ENCODE measurements at places on chromosomes 11 and 22.

GRCh38 chr22:27349456-27349855 is 452.1 kb downstream of the MN1 start:
- peak; percentile 6 for DNase-seq

GRCh38 chr22:48473202-48473601 is 1354.5 kb downstream of the BRD1 start:
- no peak for DNase-seq

DNA sequence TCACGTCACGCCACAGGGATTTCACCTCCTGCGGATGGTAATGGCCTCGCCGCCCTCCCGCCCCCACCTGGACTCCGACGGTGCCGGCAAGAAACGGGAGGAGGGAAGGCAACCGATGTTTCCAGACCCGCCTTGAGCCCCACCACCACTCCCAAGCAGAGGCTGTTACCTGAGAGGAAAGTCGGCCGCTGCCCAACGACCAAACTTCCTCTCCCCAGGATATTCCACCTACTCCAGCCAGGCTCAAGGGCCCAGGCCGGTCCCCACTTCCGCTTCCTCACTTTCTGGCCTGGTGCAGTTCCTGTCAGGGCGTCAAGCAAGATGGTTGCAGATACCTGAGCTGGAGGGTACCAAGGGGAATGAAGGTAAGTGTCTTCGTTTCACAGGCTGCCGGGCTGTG is at the start of gene ENTHD1:
Gene ENTHD1, minus strand, starts transcription at position 235 of the 400 bp plus-strand sequence. CDS start 6,012 bp downstream, outside the sequence.
- no peak for DNase-seq

GRCh38 chr11:298406-299065 is 790 bp downstream of the IFITM5 start:
- DNase-seq: no peak

- no peak for DNase-seq
Observed at GRCh38 chr11:1209371-1210057, 13.4 kb upstream of the MUC5B start.

GRCh38 chr11:69106031-69106811 is 49.5 kb upstream of the SMIM38 start:
- no peak for DNase-seq

Measured in epithelial cell of esophagus (primary cell).